Glutamatergic neuron (in vitro differentiated cells): ENCODE measurements at places on chromosomes 7 and 10. TPM values are rescaled to one million over a fixed set of nuclear protein-coding genes. Genes with fewer than 3 reads are reported as not detected.
A peak's percentile ranks its signal among the peaks of the same experiment; 100 is the strongest.

- DNase-seq: no peak
These were observed 96.5 kb downstream of the NRP1 start for GRCh38 chr10:33237736-33238624.

The CPA1 gene
- total RNA-seq: not detected

- DNase-seq: no peak
These were observed 11.9 kb downstream of the GSDME start for GRCh38 chr7:24745355-24745754.

DNA sequence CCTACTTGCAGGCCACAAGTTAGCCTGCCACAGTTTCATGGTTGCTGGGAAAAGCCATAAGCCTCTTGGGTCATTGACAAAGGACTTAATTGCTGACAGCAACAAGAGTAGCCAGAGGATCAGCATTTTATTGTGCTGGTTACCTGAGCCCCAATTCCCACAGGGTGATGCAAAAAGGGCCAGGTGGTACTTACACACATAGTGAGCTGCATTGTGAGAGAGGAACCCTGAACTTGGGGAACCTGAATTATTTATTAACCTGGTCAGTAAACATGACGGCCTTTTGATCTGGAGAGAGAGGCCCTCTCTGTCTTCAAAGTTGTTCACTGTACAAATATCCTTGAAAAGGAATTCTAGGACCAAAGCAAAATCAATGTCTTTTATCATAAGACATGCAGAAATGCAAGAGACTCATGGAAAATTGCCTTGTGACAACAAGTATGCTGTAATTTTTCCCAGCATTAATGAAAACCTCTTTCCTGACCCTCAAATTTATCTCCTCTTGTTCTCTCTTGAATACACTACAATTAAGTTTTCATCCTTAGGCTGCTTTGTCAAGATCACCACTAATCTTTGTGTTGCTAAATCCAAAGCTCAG is 102.9 kb upstream of the PHYHIPL start:
- DNase-seq: no peak

DNA sequence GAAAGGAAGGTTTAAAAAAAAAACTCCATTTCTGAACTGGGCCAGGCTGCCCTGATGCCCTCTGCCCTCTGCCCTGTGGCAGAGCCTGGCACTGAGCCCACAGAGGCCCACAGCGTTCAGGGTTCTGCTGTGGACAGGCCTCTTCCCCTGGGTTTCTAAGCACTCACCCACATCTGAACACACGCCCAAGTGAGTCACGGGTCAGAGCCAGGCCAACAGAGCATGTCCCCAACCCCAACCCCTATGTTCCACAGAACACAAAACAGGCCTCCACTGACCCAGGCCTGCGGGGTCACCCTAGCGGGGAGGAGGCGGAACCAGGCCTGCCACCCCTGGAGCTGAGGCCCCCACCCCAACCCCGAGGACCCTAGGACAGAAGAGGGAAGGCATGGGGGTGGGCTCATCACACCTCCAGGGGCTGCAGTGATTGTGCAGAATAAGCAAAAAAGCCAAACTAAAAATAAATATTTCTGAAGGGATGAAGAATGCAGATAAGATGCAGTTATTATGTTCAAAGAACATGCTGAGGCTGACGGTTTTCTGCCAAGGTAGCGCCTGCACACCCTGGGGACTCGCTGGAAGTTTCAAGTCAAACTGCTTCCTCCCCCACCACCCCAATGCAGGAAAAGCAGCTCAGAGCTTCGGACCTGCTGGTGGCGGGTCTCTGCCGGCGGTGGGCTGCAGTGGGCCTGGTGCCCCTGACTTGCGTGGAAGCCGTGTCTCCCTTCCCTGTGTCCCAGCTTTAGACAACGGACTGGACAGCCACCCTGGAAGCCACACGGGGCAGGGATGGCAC is 5.4 kb downstream of the WDR86 start:
- no peak for DNase-seq

GRCh38 chr7:12314199-12314598 is 89.5 kb downstream of the VWDE start:
- no peak for DNase-seq

GRCh38 chr7:126790763-126791162 is 462.0 kb downstream of the GRM8 start:
- no peak for DNase-seq

The URGCP gene
- total RNA-seq: 17.8 TPM

GRCh38 chr10:70404787-70405036 is 767 bp downstream of the EIF4EBP2 start:
- no peak for DNase-seq

The RPS24 gene
- 691 TPM for total RNA-seq

- DNase-seq: peak; percentile 33
These were observed 13.9 kb downstream of the DNAJC1 start for GRCh38 chr10:21989453-21990154.

DNA sequence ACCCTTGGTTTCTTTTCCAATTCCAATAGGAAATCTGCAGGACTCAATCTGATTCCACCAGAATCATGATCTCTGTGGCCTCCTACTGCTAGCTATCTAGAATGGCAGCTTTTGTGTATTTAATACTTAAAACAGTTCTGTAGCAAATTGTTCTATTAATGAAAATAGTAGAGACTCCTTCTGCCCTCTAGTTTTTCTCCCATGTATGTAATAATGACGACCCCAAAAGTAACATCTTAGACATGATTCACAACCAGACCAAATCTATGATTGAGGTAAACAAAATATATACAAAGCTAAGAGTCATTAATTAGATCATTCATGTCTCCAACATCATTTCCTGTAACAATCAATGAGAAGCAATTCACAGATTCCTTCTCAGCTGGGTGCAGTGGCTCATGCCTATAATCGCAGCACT is 259.1 kb upstream of the MKLN1 start:
- no peak for DNase-seq

The VSTM4 gene
- 2.0 TPM for total RNA-seq

DNA sequence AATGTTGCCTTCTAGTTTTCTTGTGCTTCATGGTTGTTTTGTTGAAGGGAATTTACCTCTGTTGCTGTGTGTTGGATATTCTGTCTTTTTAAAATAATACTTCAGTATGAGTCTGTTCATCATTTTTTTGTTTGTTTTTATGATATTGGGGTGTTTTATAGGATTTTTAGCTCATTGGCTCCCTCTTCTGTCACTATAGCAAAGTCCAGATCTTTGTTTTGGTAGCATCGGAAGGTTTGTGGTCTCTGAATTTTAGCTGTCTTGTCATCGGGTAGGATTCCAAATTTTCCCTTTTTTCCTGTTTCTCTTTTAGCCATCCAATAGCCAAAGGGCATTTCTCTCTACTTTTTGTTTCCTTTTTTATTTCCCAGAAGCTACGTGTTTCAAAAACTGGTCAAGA is 91.4 kb downstream of the EXOC4 start:
- no peak for DNase-seq

The MAGI2 gene
- 64.2 TPM for total RNA-seq

The GPR15LG gene
- total RNA-seq: not detected

The ANKRD16 gene
- total RNA-seq: 7.5 TPM

GRCh38 chr10:118332948-118333710 is 9.0 kb downstream of the FAM204A start:
- no peak for DNase-seq

The AKR1C8 gene
- not detected for total RNA-seq

DNA sequence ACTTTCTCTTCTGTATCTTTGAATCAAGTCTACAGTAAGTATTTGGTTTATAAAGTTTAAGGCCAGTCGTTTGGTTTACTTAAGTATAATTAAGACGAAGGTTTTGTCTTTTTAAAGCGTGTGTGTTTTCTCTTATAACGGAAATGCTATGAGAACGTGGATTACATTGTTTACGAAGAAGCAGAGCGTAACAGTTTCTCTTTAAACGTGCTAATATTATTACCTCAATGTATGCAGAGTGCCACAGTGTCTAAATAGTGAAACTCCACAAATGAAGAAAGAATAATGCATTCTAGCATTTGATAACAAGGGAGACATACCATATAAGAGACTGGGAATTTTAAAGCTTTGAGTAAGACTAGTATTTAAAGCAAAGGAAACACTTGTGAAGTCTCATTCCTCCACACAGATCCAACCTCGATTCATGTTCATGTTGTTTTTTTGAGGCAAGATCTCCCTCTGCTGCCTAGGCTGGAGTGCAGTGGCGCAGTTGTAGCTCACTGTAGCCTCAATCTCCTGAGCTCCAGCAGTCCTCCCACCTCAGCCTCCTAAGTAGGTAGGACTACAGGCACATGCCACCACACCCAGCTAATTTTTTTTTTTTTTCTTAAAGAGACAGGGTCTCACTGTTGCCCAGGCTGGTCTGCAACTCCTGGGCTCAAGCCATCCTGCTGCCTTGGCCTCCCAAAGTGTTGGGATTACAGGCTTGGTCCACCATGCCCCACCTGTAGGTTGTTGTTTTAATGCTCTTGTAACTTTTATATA is 75.1 kb downstream of the ANKRD61 start:
- no peak for DNase-seq

DNA sequence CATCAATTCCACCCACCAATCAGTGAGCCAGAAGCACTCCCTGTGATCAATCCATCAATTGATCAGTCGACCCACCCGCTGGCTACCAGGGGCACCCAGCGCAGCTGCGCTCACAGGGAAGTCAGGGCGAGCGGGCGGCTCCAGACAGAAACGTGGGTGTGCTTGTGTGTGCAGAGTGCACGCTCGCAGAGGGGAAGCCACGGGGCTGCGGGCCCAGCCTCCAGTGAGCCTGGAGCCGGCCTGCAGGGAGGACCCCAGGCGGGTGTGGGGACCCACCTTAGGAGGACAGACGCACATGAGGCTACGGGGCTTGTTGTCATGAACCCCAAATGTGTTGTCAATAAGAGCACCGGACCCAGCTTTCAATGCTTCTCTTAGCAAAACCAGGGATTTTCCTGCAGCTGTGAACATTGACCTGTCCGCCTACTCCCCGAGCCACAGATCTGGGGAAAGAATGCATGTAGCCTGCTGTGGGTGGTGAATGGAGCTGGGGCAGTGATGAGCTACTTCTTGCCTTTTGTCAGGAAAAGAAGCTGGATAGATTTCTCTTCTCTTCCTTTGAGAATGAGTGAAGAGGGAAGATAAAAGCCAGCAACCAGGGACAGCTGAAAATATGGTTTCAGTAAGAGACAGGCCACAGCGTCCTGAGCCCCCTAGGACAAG is 497.8 kb downstream of the DNAJB6 start:
- no peak for DNase-seq

The RAB19 gene
- total RNA-seq: not detected

The CFAP58 gene
- total RNA-seq: 2.2 TPM

The IKZF1 gene
- 1.1 TPM for total RNA-seq

The AEBP1 gene
- total RNA-seq: 35.4 TPM

GRCh38 chr10:58952747-58953466 is 223.5 kb upstream of the PHYHIPL start:
- DNase-seq: peak; percentile 32

- DNase-seq: no peak
These were observed 21.1 kb downstream of the CCDC126 start for GRCh38 chr7:23618241-23618640.

- no peak for DNase-seq
These were observed 47.8 kb upstream of the SLF2 start for GRCh38 chr10:100864978-100865377.

- DNase-seq: no peak
These were observed 891 bp upstream of the WAPL start for GRCh38 chr10:86522510-86522855.

- DNase-seq: peak; percentile 57
These were observed 2.8 kb downstream of the SP8 start for GRCh38 chr7:20783700-20784387.
